ENCODE measurements at places on chromosomes 6 and 20.

DNA sequence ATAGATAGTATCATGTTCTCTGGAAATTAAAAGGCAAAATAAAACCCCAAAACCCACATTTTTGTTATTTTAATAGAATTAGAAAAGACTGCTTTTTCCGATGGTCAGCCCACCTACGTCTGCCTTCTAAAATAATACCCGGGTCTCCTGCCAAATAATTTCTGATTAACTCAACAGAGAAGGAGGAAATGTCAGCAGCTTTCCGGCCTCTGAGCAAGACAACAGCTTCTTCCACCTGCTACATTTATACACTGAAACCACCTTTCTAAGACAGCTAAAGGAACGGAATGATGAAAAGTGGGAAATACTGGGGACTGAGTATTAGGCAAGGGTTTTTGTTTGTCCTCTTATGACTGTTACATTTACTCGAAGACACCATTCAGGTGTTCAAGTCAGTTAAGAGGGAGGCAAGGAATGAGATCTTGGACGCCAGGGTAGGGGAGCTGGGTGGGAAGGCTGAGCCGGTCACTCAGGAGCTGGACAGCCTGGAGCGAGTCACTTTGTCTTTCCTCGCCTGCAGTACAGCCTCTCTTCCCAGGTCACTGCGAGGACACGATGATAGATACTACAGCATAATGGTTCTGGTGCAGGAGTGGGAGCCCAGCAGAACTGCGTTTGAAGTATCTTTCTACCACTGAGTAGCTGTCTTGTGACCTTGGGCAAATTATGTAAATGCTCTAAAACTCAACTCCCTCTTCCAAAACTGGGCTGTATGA is 96.3 kb upstream of the QKI start:
- ATAC-seq: no peak

DNA sequence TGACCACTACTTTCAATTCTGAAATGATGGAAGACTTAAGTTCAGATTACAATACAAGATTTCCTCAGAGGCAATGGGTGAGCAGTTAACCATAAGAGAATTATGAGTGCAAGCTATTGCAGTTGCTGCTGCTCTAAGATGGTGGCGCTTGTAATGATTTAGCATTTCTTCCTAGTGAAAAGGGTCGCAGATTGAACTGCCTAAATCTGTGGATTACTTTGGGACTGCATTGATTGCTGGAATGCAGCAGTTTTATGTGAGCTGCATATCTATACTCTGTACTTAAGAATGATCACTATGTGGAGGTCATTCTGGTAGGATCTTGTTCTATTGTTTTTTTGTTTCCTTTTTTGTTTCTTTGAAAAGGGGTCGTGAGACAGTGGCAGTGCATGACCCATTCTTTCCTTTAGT is 5.3 kb downstream of the SCAF8 start:
- ATAC-seq: no peak

- peak; percentile 92 for ATAC-seq
Measured at GRCh38 chr20:36848078-36848660, 27.8 kb upstream of the TLDC2 start.

DNA sequence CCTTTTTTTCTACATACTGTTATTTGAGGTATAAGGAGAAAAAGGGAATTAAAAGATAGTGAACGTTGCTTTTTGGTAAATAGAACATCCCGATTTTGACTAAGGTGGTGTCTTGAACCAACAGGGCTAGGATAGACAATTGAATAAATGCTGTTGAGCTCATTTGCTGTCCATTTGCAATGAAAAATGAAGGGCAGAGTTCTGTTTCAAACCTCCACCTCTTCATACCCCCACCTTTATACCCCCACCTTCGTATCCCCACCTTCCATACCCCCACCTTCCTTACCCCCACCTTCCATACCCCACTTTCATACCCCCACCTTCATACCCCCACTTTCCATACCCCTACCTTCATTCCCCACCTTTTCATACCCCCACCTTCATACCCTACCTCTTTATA is 93.4 kb upstream of the NAA20 start:
- ATAC-seq: no peak

GRCh38 chr20:6698056-6698455 is 69.4 kb upstream of the BMP2 start:
- no peak for ATAC-seq
